ENCODE measurements at places on chromosomes 2 and 18.

DNA sequence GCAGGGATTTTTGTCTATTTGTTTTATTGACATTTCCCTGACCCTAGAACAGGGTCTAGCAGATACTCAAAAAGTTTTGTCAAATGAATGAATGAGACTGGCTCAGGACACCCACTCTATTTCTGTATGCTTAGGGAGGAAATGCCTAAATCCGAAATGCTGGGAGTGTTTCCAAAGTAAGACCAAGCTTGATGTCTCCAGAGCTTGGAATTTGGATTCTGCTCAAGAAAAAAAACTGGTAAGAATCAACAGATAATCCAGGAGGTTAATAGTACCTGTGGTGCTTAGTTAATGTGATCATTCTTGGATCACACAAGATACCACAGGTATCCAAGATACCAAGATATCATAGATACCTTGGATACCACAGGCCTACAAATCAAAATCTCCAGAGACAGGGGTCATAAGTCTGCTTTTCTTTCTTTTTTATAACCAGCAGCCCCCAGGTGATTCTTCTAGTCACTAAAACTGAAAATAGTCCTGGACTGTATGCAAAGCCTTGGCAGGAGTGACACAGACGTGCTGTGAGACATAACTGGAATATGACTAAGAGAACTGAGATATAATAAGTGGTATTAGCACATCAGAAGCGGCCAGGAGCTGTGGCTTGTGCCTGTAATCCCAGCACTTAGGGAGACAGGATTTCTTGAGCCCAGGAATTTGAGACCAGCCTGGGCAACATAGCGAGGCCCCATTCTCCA, 39.9 kb upstream of the SP3 start:
- DNase-seq, result no peak

DNA sequence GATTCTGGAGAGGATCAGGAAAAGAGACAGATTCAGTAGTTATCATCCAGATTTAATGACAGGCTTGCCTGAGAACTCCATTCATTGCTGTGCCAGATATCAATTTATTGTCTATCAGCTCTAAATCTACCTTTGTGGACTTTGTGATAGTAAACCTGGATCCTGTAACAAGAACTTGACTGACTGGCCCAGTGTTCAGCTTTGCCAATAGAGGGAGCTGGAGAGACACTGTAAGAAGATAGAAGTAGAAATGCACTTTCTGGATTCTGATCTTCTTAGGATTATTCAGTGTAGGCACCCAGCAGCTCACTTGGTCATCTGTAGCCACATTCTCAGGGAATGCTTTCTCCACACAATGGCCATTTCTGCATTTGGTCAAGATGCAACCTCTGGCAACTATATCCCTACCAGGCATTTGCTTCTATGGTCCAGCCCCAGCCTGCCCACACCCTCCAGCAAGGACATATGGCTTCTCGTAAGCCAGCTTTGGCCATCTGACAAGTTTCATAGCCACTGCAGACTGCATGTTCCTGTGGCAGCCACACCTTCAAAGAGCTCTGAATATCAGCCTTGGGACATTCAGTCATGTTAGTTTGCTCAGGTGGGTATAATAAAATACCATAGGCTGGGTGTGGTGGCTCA, 6.1 kb upstream of the SERPINB8 start:
- DNase-seq, result no peak

DNA sequence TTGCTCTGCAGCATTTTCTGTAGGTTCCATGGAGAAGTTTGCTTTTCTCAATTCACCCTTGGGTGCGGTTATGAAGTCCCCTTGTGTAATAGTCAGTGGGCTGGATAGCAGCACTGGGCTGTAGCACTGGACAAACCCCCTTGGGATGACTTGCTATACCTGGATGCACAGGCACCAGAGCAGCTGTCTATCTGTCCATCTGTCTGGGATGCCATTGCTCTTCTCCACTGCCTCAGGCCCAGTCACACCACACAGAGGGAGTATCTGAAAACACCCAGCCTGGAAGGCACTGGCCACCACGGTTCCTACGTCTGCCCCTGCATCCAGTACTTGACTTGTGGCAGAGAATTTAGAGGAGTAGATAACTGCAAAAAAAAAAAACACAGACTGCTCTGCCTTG, 254.5 kb downstream of the TFCP2L1 start:
- no peak for DNase-seq

- no peak for DNase-seq
These were observed 213.0 kb downstream of the TRIB2 start for GRCh38 chr2:12929758-12930157.

- no peak for DNase-seq
These were observed 305.9 kb upstream of the TMEFF2 start for GRCh38 chr2:192500550-192501200.

GRCh38 chr2:70703900-70704549, 64.0 kb downstream of the ADD2 start:
- no peak for DNase-seq

GRCh38 chr2:23673830-23674679, 252.9 kb downstream of the ATAD2B start:
- no peak for DNase-seq

DNA sequence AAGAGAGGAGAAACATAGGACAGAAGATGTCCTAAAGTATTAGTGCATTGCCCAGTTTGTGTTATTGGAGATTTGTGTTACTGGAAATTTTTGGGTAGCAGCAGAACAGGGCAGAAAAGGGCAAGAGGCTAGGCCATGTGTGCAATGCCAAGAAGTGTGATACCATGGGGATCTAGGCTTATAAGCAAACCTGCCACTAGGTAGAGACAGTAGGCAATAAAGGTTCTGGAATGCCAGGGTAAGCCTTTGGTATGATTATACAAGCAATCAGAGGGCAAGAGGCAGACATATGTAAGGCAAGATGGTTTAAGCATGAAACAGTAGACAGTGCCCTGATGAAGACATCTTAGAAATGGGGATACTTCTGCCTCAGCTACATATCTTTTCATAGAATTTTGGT, 12.3 kb upstream of the CERS6 start:
- no peak for DNase-seq

GRCh38 chr2:48929571-48930301, 174.2 kb upstream of the LHCGR start:
- no peak for DNase-seq

GRCh38 chr18:5986257-5986931, 91.1 kb upstream of the TMEM200C start:
- DNase-seq, result no peak

GRCh38 chr2:170502361-170503130, 212.6 kb upstream of the SP5 start:
- no peak for DNase-seq

GRCh38 chr2:198097630-198098029, 293.2 kb downstream of the PLCL1 start:
- no peak for DNase-seq

GRCh38 chr2:10654069-10654468, 35.7 kb downstream of the NOL10 start:
- DNase-seq, result no peak

GRCh38 chr2:48998449-48998848, 155.9 kb downstream of the FSHR start:
- no peak for DNase-seq

DNA sequence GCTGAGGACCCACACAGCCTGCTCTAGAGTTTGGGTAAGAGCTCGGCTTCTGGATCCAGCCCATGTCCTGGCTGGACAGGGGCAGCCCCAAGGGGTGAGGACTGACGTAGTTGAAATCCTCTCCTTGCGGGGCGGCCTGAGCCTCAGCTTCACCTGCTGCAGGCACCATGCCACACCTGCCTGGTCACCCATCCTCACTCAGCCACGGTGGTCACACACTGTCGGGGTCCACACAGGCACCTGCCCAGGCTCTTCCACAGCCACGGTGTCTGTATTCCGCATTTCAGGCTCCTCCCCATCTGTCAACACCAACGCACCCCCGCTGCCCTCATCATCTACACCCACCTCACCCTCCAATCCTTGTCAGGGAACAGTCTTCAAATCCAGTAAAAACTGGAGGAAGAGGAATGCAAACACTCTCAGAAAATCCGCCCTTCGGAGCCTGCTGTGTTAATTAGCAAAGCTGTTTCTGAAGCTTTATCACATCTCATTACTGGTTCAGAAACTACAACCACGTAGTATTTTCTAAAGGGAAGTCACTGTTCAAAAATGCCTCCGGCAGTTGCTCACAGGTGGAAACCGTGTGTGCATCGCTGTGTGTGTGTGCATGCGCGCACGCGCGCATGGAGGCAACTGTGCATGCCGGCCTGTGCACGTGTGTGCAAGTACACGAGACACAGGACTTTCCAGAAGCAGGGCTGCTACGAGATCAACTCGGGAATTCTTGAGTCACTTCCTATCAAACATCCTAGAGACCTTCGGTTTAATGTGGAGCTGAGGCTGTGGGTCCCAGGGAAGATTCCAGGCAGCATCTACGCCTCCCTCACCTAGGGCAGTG, 38.2 kb downstream of the SLC66A2 start:
- DNase-seq, result no peak

GRCh38 chr2:32715981-32716380, 88.1 kb downstream of the TTC27 start:
- no peak for DNase-seq

GRCh38 chr18:34592961-34593382, 117.1 kb upstream of the DTNA start:
- DNase-seq, result peak; percentile 64

- DNase-seq, result no peak
These were observed 29.1 kb upstream of the ZC3H15 start for GRCh38 chr2:186456941-186457340.

GRCh38 chr2:146821836-146822316, 1023.0 kb upstream of the ACVR2A start:
- DNase-seq, result no peak

- peak; percentile 45 for DNase-seq
These were observed 182.7 kb downstream of the RPIA start for GRCh38 chr2:88874063-88874657.

GRCh38 chr2:64918220-64918886, 70.8 kb upstream of the SLC1A4 start:
- DNase-seq, result no peak

GRCh38 chr2:211159972-211160371, 603.6 kb downstream of the CPS1 start:
- no peak for DNase-seq

GRCh38 chr2:33210626-33211025, 263.9 kb downstream of the LTBP1 start:
- DNase-seq, result no peak

GRCh38 chr2:46950314-46950713, 34.7 kb upstream of the MCFD2 start:
- DNase-seq, result no peak

DNA sequence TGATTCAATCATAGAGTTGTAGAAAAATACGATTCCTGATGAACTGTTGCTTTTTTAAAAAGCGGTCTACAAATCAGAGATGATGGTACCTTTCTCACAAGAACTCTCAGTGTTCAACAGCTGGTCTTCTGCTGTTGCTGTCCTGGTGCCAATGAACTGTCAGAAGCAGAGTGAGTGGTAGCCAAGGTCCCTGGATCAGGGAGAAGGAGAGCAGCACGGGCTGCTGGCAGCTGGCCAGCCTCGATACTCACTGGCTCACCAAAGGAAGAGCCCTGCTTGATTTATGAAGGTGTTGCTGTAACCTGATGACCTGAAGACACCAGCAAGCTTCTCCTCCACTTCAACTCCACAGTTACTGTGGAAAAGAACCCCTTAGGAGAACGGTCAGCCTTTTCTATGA, 300.8 kb upstream of the SOX11 start:
- DNase-seq, result no peak

- peak; percentile 38 for DNase-seq
These were observed 19.4 kb downstream of the THAP4 start for GRCh38 chr2:241617431-241618154.

- no peak for DNase-seq
These were observed 189.7 kb downstream of the PAX3 start for GRCh38 chr2:222108957-222109585.

- peak; percentile 81 for DNase-seq
These were observed at the start of gene OBSL1 for GRCh38 chr2:219571311-219572236. Gene OBSL1 (minus strand): TSS chr2:219571539. CDS start chr2:219571232, 307 bp downstream.

DNA sequence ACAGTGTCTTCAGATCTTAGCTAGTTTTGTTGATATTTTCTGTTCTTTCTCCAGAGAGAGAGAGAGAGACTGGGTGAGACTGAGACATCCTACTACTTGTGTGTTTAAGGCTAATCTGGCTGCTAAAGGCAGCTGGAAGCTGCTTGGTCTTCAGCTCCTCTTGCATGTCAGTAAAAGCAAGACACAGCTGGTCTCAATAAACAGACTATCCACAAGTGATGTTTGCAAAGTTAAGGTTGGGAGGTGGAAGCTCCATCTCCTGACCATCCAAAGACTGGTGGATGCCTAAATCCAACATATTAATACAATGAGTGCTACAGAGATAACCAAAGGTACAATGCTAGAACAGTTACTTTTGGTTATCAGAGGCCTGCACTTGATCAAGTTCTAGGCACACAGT, 17.8 kb downstream of the ERFE start:
- no peak for DNase-seq

- no peak for DNase-seq
These were observed 120.1 kb downstream of the LRP1B start for GRCh38 chr2:142010477-142011270.

GRCh38 chr18:12574494-12575185, 83.3 kb downstream of the SPIRE1 start:
- no peak for DNase-seq

- no peak for DNase-seq
These were observed 144.8 kb upstream of the TACR1 start for GRCh38 chr2:75344146-75344545.

DNA sequence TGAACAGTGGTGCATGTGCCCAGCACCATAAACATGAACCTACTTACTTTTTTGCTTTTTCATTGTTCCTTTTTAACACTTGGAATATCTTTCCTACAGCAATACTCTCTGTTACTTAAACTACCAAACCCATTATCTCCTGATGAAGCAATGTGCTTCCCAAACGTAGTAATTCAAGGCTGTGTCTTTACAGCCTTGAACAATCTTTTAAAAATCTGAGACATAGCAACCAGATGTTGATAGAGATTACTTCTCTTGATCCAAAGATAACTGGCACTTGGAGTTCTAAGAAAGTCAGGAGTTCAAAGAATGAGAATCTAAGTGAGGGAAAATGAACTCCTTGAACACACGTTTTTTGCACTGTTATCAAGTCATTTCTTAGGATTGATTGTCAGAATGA, 40.4 kb downstream of the ATP8B1 start:
- no peak for DNase-seq

DNA sequence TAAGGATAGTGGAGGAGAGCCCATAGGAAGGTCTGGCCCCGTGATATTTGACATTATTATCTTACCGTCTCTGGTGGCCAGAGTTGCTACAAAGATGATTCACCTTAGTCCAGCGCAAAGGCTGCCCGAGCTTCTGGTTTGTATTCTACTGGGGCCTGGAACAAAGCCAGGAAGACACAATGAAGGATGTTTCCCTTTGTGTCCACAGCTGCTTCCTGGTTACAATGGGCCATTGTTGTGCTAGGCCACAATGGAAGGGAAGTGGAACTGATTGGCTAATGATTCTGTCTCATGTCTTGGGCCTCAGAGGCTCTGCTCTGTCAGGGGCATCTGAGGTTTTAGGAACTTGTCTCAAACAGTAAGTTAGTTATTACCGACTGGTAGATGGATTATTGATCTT, 132.2 kb downstream of the TDRD15 start:
- peak; percentile 55 for DNase-seq

- DNase-seq, result no peak
These were observed 1225.6 kb downstream of the LRP1B start for GRCh38 chr2:140905083-140905781.

Data from retina (tissue), 1 donor.